ENCODE measurements at places on chromosomes 7 and 10.

DNA sequence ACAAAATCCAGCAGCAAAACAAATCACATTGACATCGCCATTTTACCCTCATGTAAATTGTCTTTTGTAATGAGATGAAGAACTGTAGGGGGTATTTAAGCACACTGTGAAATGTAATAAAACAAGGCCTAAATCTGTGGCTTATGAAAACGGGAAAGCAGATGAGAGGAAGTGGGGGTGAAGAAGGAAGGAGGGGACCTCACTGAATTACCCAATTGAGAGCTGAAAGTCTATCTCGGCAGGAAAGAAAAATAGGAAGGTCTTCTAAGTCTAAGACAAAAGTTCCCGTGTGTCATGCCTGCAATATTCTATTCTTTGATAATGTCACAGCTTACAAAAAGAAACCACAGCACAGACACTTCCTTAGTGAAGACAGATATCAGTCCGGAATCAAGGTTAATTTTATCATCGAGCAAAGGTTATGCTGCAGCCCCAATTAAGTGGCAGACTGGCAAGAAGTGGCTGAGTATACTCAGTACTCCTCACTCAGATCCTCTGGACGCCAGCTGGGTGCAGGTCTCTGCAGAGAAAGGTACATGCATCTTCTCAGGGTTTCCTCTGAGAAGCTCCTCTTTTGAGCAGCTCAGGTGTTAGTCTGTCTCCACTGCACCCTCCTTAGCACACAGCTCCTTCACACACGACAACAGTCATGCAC is 239.7 kb downstream of the FANK1 start:
- DNase-seq = no peak

DNA sequence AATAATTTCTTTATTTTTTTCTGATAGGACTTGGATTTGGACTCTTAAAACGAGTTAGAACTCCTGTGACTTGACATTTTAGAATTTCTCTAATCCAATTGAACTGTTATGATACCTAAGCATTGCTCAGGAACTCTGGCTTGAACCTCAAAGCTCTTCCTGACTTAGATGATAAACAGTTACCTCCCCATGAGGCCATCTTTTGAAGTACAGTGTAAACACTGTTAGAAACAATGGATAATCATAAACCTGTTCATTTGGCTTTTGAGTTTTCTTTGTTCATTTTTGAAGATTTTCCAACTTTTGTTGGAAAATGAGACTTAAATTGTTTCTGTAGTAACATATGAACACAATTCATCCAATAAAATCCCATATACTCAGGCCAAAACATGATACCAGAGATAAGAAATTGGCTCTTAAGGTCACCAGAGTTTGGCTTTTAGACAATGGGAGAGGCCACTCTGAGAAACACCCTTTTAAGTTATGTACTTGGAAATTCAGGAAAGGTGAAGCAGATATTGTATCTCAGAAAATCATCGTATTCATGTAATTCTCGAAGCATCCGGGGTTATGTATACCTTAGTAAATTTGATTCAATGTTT is 59.6 kb downstream of the RUNDC3B start:
- DNase-seq = no peak

DNA sequence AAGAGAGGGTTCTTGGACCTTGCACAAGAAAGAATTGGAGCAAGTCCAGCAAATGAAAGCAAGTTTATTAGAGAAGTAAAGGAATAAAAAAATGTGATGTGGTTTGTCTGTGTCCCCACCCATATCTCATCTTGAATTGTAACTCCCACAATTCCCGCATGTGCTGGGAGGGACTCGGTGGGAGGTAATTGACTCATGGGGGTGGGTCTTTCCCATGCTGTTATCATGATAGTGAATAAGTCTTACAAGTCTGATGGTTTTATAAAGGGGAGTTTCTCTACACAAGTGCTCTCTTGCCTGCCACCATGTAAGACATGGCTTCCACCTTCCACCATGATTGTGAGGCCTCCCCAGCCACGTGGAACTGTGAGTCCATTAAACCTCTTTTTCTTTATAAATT is 39.2 kb upstream of the FZD9 start:
- DNase-seq = no peak

DNA sequence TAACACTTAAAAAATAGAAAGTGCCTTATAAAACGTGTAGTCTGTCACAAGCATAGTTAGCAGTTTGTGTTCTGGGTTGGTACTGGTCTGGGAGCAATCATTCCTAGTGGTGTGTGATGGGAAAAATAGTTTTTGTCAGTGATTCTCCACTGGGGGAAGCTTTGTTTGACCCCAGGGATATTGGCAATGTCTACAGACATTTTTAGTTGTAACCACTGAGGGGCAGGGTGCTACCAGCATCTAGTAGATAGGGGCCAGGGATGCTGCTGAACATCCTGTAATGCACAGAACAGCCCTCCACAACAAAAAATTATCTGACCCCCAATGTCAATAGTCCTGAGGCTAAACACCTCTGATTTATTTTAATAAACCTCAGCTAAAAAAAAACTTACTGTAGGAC is 51.6 kb upstream of the CREB5 start:
- no peak for DNase-seq

DNA sequence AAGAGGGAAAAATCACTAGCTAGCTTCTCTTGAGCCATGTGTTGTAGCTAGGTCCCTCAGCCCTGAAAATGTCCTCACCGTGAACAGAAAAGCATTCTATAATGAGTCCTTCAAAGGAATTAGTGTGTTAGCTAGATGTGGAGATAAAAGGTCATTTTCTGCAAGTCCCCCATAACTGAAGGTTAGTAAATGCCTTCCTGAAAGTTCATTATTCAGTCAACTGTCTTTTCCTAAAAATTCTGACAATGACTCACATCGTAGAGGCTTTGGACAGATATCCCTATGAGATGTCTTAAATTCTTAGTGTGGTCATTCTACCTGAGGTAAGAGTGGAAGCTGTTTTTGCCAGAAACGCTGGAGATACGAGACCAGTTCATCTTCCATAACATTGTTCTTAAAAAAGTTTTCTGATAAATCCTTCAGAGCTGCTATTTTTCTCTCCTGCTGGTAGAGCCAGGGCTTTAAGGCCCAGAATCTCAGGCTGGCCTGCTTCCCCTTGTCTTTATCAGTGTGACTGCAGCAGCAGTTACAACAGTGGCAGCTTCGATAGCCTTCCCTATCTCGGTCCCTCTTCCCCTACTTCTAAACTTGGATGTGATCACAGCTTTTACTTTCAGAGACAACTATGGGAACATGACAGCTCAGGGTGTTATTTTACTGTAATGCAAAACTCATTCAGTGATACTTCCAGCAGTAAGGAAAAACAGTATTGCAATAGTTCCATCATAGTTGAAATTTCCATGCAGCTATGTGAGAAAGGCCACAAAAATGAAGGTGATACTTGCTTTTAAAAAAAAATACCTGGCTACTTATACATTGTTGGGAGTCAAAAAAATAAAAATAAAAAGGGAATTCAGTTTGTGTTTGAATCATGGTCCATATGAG is 37.3 kb upstream of the PRKAR2B start:
- no peak for DNase-seq

GRCh38 chr7:155094636-155095135 is 24.6 kb downstream of the HTR5A start:
- no peak for DNase-seq

DNA sequence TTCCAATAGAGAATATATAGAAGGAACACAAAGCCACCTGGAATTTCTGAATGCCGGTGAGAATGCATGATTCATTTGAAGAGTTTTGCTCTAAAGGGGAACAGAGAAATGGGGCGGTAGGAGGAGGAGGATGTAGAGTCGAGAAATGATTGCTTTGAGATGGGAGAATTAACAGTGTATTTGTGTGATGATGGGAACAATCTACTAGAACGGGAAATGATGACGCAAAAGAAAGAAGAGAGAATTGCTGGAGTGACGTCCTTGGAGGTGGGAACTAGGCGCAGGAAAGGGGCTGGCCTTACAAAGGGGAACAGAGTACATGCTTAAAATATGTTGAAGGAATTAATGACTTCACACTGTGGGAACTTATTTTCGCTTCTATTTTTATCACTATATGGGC is 188.1 kb downstream of the SDHAF3 start:
- DNase-seq = no peak

GRCh38 chr10:83691791-83692596 is 447.3 kb upstream of the GHITM start:
- DNase-seq = no peak

GRCh38 chr10:89164920-89165319 is 42.2 kb downstream of the CH25H start:
- DNase-seq = no peak

- DNase-seq = no peak
These were observed 1186.0 kb downstream of the SORCS3 start for GRCh38 chr10:105827133-105827532.

DNA sequence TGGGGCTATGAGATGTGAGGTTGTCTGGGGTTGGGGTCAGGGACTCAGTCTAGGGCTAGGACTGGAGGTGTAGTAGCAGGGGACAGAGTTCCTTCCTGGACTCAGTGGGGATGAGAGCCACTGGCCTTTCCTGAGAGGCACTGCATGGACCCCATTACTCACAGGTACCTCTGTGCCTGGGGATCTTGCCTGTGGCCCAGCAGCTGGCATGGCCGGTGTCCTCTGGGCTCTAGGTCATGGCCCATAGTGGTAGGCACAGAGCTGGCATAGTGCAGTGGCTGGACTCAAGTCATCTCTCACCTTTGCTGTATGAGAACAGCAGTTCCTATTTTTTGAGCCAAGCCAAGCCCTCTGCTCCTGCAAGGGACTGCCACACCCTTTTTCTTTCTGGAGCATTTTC is 51.9 kb downstream of the NEURL1 start:
- DNase-seq = no peak

GRCh38 chr10:15433850-15434537 is 62.9 kb upstream of the FAM171A1 start:
- DNase-seq = peak; percentile 42

- DNase-seq = no peak
These were observed 3.0 kb upstream of the AKR1B15 start for GRCh38 chr7:134545918-134546317.

GRCh38 chr7:131173145-131173890 is 154.4 kb upstream of the MKLN1 start:
- no peak for DNase-seq

GRCh38 chr10:100524206-100524605 is 4.5 kb upstream of the SEC31B start:
- no peak for DNase-seq

DNA sequence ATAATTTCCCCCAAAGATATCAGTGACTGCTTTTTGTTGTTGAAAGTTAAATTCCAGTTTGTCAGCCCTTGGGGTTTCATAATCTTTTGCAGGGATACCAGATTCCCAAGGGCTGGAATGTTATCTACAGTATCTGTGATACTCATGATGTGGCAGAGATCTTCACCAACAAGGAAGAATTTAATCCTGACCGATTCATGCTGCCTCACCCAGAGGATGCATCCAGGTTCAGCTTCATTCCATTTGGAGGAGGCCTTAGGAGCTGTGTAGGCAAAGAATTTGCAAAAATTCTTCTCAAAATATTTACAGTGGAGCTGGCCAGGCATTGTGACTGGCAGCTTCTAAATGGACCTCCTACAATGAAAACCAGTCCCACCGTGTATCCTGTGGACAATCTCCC is 3.2 kb downstream of the CYP26A1 start:
- DNase-seq = no peak

DNA sequence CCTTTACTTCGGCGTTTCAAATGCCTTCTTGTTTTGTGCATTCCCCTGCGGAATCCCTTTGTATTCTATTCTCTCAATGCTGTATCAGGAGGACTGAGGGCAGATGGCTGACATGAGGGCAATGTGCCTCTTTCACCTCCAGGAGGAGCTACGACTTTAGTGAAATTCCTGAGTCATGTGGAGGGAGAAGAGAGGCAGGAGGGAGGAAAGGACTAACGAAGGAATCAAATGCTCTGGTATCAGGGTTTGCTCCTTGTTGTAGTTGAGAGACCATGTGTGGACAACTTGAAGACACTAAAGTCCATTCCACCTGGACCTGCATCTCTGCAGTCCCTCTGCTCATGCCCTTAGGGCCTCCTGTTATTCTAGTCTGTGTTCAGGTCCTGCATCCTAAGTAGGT is 40.2 kb upstream of the PRSS58 start:
- DNase-seq = peak; percentile 11

DNA sequence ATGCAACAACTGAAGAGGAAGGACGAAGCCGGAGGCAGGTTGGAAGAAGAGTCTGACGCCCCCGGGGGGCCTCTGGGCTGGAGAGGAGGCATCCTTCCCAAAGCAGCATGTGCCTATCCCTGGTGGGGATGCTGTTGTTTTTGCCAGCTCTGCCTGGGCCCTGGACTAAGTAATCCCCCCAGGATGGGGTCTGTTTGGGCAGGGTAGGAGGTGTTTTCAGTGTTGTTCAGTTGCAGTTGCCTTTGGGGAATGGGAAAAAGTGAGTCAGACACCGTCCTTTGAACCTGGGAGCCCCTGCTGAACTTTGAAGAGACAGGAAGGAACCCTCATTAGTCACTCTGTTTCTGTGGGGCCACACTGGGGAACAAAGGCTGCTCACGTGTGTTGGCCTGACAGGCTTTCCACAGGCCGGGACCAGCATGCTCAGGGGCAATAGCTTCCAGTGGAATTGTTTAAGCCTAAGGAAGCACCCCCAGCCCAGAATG is 35.2 kb upstream of the GDF10 start:
- no peak for DNase-seq

DNA sequence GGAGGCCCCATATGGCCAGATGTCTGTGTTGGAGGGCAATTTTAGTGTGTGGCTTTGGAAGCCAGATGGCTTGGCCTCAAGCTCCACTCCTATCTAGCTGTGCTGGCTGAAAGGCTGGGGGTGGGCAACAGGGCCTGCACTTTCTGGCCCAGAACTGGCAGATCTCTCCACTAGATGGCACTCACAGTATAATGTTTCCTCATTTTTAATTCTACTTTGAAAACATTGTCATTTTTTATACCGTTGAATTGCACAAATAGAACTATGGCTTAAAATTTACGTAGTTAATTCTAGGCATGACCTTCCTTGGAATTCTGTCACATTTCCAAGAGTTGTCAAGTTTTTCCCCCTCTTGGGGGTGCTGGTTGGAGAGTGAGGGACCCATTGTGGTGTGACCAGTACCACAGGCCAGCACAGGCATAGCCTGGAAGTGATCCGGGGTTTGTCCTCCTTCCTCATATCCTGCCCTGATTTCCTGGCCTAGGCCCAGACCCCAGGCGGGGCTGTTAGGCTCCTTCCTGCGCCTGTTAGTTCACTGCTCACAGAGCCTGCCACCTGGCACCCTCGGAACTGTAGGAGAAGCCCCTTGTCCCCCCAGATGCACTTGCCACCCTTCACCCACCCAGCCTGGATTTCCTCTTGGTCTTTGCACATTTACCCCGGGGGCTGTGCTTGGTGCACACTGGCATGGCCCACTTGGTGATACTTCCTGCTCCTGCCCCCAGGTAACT is 52.8 kb downstream of the ARHGAP22 start:
- DNase-seq = peak; percentile 53

GRCh38 chr10:17232276-17232960 is 4.4 kb downstream of the VIM start:
- no peak for DNase-seq

- no peak for DNase-seq
These were observed 27.3 kb downstream of the RALA start for GRCh38 chr7:39650676-39651075.

Data from H54 (cell line).